Esophagus squamous epithelium (tissue), 5 donors: ENCODE measurements at places on chromosomes 12 and 14.

DNA sequence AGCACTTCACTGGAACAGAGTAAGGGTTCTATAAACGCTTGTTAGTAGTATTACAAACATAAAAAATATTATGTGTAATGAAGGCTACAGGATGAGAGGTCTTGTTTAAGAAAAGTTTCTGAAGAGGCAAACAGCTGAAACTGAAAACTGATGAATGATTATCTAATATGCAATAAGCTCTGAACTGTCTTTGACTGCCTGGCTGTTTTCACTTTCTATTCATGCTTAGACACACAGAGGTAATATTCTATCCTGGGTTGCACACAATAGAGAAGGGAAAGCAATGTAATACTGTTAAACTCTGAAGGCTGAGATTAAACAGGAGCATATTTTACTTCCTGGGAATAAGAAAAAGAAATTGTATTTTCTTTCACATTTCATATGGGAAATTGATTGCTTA, 251.3 kb downstream of the ALX1 start:
- DNase-seq = no peak

GRCh38 chr12:18690653-18691052, 47.2 kb downstream of the PLCZ1 start:
- DNase-seq = no peak

DNA sequence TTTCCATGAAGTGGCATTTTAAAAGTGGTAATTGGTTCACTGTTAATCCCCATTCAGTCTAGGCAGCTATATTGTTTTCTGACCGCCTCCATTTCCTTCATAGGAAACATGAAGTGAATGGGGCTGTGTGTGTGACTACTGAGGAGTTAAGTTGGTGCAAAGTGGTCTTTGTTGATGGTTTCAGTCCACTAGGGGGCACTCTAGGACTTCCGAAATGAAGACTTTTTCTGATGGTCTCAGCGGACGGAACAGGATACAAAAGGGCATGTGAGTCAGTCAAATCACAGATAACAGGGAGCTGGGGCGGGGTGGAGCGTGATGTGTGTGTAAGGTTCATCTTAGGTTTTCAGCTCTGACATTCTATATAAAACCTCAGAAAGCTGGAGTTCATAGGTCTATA, 240.1 kb upstream of the OR4E1 start:
- DNase-seq = no peak

GRCh38 chr14:105855246-105855892, 329.0 kb downstream of the TMEM121 start:
- no peak for DNase-seq

GRCh38 chr12:5665615-5666014, 233.7 kb downstream of the NTF3 start:
- DNase-seq = no peak
